Endothelial cell of umbilical vein (primary cell): ENCODE measurements at places on chromosomes 2 and 18. TPM values are rescaled to one million over a fixed set of nuclear protein-coding genes. Genes with fewer than 3 reads are reported as not detected.

GRCh38 chr18:70671889-70672565 lies 383.2 kb downstream of the SOCS6 start:
- DNase-seq: no peak

- no peak for DNase-seq
Measured at GRCh38 chr2:32810909-32811495, 135.8 kb upstream of the LTBP1 start.

GRCh38 chr2:20171445-20171977 lies 53.4 kb downstream of the SDC1 start:
- no peak for DNase-seq

FHL2 gene
- polyA plus RNA-seq: 491 and 497 TPM in 2 replicates

FBXO36 gene
- 0.92 and 1.2 TPM in 2 replicates for polyA plus RNA-seq

SLC9A4 gene
- polyA plus RNA-seq: not detected in 2 replicates
